Naive thymus-derived CD4-positive, alpha-beta T cell (primary cell): ENCODE measurements at places on chromosomes 4 and X.

GRCh38 chr4:159010563-159011260, 92.2 kb upstream of the RAPGEF2 start:
- H3K4me1 ChIP-seq, result no peaks in the 10 kb centered on the region
- DNase-seq, result no peak
- no peaks in the 10 kb centered on the region for H3K36me3 ChIP-seq
- no peaks in the 10 kb centered on the region for H3K27me3 ChIP-seq

DNA sequence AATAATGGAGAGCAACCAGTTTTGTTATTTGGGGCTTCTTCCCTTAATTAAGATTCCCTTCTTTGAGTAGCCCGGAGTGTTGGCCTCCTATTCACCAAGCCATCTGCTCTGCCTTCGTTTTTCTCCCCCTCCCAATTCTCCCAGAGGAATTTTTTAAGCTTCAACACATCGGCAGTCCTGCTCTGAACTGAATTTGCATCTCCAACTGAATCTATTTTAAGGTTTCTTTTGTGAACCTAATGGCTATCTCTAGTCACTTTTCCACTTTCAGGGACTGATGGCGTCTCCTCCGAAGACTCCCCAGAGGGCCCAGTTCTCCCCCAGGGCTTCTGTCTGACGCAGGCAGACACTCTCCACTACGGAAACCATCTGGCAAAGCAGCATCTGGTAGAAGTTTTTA, 280.2 kb downstream of the ADGRA3 start:
- DNase-seq, result no peak
- H3K4me1 ChIP-seq, result no peaks in the 10 kb centered on the region
- H3K27ac ChIP-seq, result no peak overlapping the region
- no peak overlapping the region for H3K4me3 ChIP-seq

GRCh38 chrX:82127228-82128123, 925.6 kb downstream of the SH3BGRL start:
- H3K36me3 ChIP-seq, result no peaks in the 10 kb centered on the region
- H3K4me3 ChIP-seq, result no peak overlapping the region
- no peak overlapping the region for H3K27ac ChIP-seq
- H3K4me1 ChIP-seq, result no peaks in the 10 kb centered on the region
- DNase-seq, result no peak

DNA sequence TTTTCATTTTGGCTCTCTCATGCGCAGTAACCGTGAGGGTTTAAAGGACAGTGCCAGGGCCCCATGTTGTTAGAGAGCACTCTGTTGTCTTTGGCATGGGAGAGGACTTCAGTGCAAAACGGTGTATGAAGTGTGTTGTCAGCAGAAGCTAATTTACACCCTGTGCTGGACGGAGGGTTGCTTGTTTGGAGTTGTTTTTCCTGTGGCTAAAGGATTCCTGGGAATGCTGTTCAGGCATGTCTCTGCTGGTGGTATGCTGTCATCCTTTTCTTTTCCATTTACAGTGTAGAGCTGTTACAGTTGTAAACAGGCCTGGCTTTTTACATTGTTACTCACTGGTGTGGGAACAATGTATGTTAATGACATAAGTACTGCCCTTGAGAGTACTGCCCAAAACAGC, 206.3 kb downstream of the CBR4 start:
- no peaks in the 10 kb centered on the region for H3K27me3 ChIP-seq
- no peak for DNase-seq
- H3K27ac ChIP-seq, result no peak overlapping the region
- H3K36me3 ChIP-seq, result no peaks in the 10 kb centered on the region

GRCh38 chrX:41984628-41985027, 61.3 kb upstream of the CASK start:
- no peaks in the 10 kb centered on the region for H3K36me3 ChIP-seq
- no peak for DNase-seq
- H3K4me1 ChIP-seq, result no peaks in the 10 kb centered on the region
- no peak overlapping the region for H3K27ac ChIP-seq
